PC-3 (cell line): ENCODE measurements at places on chromosomes 6 and 20. TPM values are rescaled to one million over a fixed set of nuclear protein-coding genes. Genes with fewer than 3 reads are reported as not detected.

DNA sequence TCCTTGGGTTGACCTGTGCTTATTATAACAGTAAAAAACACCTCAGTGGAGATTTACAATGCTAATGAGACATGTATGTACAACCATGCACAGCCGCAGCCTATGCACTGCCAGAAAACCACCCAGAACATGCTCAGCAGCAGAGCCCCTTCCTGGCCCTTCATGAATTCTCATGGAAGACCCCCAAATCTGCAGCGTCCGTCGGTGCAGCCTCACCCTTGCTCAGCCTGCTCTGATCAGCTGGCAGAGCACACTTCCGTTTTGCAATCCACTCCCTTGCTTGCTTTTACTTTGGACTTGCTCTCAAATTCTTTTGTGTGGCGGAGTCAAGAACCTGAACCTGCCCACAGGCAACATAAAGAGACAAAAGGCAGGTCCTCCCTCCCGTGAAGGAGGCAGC lies 378.2 kb upstream of the SULF2 start:
- no peak overlapping the region for H3K4me3 ChIP-seq
- no peaks in the 10 kb centered on the region for H3K36me3 ChIP-seq
- DNase-seq, result peak; percentile 12
- H3K27ac ChIP-seq, result no peak overlapping the region

GRCh38 chr6:130377371-130377770 lies 11.6 kb downstream of the TMEM200A start:
- H3K4me1 ChIP-seq, result no peaks in the 10 kb centered on the region
- H3K4me3 ChIP-seq, result no peak overlapping the region
- DNase-seq, result no peak
- H3K36me3 ChIP-seq, result no peaks in the 10 kb centered on the region
- H3K27ac ChIP-seq, result no peak overlapping the region

Gene FOXC1
- total RNA-seq, result 7.3 and 12.0 TPM in 2 replicates

Gene MROH8
- 0.58 and 0.98 TPM in 2 replicates for total RNA-seq

GRCh38 chr20:6074145-6074561 lies 20.3 kb upstream of the LRRN4 start:
- H3K4me3 ChIP-seq, result no peak overlapping the region
- peak; percentile 26 for DNase-seq
- no peaks in the 10 kb centered on the region for H3K4me1 ChIP-seq
- no peak overlapping the region for H3K27ac ChIP-seq
- H3K36me3 ChIP-seq, result peaks cover 54% of the 10 kb centered on the region
- no peaks in the 10 kb centered on the region for H3K27me3 ChIP-seq

Gene MACROD2
- total RNA-seq, result 3.1 and 11.5 TPM in 2 replicates

DNA sequence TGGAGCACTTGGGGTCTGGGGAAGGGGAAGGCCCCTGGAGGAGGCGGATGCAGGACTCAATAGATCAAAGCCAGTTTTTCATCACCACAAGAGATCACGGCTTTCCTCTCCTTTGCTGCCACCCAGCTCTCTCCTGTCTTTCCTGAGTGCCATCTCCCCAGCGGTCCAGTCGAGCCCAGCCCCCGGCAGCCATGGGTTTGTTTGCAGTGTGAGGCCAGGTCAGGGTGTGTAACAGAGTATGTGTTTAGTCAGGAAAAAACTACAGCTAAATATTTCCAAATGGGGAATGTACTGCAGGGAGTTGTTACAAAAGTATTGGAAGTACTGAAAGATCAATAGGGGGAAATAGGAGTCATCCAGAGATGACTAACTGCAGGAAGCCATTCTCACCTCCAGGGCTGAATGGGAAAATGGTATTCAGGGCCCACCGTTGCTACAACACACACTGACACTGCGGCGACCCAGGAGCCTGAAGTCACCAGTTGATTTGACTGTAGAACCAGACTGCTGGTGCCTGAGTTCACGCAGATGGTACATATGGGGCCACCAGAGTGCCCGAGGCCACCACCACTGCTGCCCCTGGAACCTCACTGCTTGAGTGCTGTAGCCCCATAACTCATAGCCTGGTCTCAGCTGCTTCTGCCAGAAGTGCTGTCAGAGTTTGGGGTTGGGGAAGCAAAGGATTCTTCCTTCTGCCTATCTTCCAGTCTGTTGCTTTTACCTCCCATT lies 23.6 kb upstream of the FANCE start:
- H3K4me1 ChIP-seq, result peaks cover 48% of the 10 kb centered on the region
- peak overlapping the region; percentile 46 for H3K4me3 ChIP-seq
- no peaks in the 10 kb centered on the region for H3K27me3 ChIP-seq

Gene PPIL4
- 11.1 and 12.8 TPM in 2 replicates for total RNA-seq

GRCh38 chr6:110484321-110484720 lies 7.9 kb upstream of the SLC22A16 start:
- H3K36me3 ChIP-seq, result no peaks in the 10 kb centered on the region
- peak overlapping the region; percentile 71 for H3K27ac ChIP-seq
- H3K27me3 ChIP-seq, result no peaks in the 10 kb centered on the region
- no peak overlapping the region for H3K4me3 ChIP-seq
- H3K4me1 ChIP-seq, result peaks cover 17% of the 10 kb centered on the region

- no peaks in the 10 kb centered on the region for H3K36me3 ChIP-seq
- H3K27me3 ChIP-seq, result peaks cover 20% of the 10 kb centered on the region
- H3K27ac ChIP-seq, result no peak overlapping the region
- no peak overlapping the region for H3K4me3 ChIP-seq
- peaks cover 25% of the 10 kb centered on the region for H3K4me1 ChIP-seq
Observed at GRCh38 chr6:215335-216034, 76.8 kb upstream of the DUSP22 start.

- H3K36me3 ChIP-seq, result no peaks in the 10 kb centered on the region
- no peaks in the 10 kb centered on the region for H3K27me3 ChIP-seq
- DNase-seq, result peak; percentile 74
- H3K27ac ChIP-seq, result no peak overlapping the region
- H3K4me3 ChIP-seq, result no peak overlapping the region
Observed at GRCh38 chr20:25574411-25574810, 10.9 kb downstream of the NINL start.

DNA sequence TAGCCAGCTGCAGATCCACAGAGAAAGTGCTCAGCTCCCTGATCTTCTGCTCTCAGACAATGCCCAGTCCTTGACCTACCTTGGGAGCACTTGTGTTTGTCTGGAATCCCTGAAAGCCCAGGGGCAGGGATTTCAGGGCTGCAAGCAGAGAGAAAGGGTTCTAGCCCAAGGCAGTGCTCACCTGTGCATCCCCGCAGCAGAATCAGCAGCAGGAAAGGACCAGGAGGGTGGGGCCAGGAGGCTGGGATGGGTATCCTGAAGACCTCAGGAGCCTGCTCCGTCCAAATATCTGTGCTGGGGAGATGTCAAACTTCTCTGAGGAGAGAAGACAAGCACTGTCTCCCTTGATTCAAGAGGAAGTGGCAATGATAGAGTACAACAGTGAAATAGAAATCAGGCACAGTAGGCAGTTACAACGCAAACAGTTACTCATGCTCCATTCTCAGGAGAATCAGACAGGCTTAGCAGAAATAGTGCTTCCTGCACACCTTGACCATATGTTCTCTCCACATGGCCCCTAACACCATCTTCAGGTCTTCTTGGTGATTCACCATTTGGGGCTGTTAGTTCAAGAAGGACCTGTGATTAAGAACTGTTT lies 28.7 kb upstream of the SIRPG start:
- H3K27me3 ChIP-seq, result no peaks in the 10 kb centered on the region
- no peaks in the 10 kb centered on the region; the same call in 1 of the 2 replicates for H3K36me3 ChIP-seq
- H3K4me3 ChIP-seq, result no peak overlapping the region

DNA sequence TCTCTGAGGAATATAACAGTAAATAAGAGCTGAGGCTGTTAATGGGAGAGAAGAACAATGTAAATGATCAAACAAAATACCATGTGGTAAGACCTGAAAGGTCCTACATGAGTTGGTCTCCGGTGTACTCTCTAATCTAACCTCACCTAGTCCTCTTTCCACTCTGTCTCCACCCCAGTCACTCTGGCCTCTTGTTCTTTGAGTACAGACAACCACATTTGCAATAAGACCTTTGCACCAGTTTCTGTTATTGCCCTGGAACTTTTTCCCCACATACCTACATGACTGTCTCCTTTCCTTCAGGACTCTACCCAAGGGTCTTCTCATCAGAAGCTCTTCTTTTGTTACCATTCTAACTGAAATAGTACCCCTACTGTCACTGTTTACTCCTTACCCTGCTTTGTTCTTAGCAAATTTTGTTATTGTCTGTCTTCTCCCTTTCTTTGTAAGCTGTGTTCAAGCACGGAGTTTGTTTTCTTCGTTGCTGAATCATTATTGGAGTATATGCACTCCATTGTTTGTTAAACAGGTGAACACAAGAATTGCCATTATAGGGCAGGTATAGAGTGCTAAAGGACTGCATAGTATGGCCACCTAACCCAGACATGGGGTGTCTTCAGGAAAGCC lies 37.3 kb downstream of the MAPK14 start:
- peaks cover 8% of the 10 kb centered on the region for H3K4me1 ChIP-seq
- H3K4me3 ChIP-seq, result no peak overlapping the region
- DNase-seq, result peak; percentile 8

DNA sequence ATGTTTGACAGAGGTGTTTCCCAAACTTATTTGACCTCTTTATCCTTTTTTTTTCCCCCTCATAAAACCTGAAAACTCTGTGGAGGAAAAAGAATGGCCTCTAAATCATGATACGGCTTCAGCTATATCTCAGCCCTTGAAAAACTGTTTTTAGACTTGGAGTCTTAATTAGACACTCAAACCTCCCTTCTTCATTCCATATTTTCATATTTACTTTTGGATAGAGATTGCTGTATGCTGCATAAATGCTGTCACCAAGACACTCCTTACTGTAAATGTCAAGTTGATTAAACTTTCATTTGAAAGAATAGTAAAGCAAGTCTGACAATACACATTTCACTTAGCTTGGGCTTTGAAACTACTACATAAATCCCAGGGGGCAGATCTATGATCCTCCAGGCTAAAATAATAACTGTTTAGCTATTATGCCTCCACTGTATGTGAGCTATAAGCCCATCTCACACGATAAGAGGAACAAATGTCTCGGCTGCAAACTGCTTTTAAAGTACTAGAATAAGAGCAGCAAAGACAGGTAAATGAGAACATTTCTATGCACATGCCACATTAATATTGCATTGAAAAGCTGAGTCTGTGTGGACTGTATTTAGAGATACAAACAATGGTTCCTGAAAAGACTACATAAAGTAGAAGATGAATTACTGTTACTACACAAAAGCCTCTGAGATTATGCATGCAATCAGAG lies 141.3 kb upstream of the HMGN3 start:
- no peak for DNase-seq
- H3K4me1 ChIP-seq, result peaks cover 32% of the 10 kb centered on the region
- no peak overlapping the region for H3K4me3 ChIP-seq
- H3K27me3 ChIP-seq, result no peaks in the 10 kb centered on the region
- no peaks in the 10 kb centered on the region; the same call in 1 of the 2 replicates for H3K36me3 ChIP-seq

Gene LY6G6C
- 0.22 TPM in 1 of 2 replicates, not detected in the other for total RNA-seq

- H3K36me3 ChIP-seq, result no peaks in the 10 kb centered on the region
- H3K27me3 ChIP-seq, result peaks cover 20% of the 10 kb centered on the region; the same call in 1 of the 2 replicates
- H3K4me1 ChIP-seq, result no peaks in the 10 kb centered on the region
- H3K27ac ChIP-seq, result no peak overlapping the region
Observed at GRCh38 chr20:8583566-8584043, 451.5 kb downstream of the PLCB1 start.

DNA sequence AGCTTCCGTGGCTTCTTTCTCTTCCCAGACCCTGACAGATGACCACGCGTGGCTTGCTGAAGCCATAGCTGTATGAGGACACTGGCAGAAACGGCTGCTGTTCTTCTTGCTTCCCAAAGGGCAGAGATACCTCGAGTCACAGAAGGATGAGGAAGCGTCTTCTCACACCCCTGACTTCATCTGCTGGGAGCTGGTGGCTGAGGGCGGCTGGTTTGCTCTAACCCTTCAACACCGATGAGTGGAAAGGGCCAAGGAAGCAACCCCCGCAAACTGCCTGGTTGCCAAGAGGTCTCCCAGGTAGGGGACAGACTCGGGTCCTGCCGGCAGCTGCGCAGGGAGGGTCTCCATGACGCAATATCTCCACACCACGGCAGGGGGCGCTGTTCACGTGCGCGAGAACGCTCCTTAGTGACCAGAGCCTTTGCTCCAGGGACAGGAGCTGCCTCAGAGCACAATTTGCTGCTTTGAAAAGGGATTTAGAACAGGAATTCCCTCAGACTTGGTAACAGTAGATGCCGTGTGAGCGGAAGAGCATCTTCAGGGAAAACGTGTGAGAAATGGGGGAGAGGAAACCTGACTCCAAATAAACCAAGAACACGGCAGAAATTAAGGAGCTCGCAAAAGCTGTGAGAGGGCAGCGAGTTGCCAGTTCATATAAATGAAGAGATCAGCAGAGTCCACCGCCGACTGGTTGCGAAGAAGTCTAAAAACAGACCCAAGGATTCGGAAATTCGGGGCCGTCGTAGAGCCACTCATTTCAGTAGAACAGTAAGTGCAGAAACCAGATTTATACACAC lies 80.2 kb downstream of the ERMARD start:
- H3K27me3 ChIP-seq, result peaks cover 6% of the 10 kb centered on the region; the same call in 1 of the 2 replicates
- peaks cover 13% of the 10 kb centered on the region; the same call in 1 of the 2 replicates for H3K4me1 ChIP-seq
- peak; percentile 71 for DNase-seq

Gene PRDM1
- total RNA-seq, result 2.0 and 2.5 TPM in 2 replicates

Gene KCNK16
- not detected in 2 replicates for total RNA-seq

GRCh38 chr6:166779963-166780683 lies 153.1 kb upstream of the RPS6KA2 start:
- H3K27ac ChIP-seq, result no peak overlapping the region
- H3K4me1 ChIP-seq, result no peaks in the 10 kb centered on the region
- H3K36me3 ChIP-seq, result no peaks in the 10 kb centered on the region
- no peak overlapping the region for H3K4me3 ChIP-seq
- no peak for DNase-seq

- H3K27me3 ChIP-seq, result peaks cover 43% of the 10 kb centered on the region
Observed at GRCh38 chr6:167474725-167475124, 149.8 kb downstream of the TTLL2 start.

Gene PROKR2
- total RNA-seq, result not detected in 2 replicates

Gene MSH5
- total RNA-seq, result 22.7 and 23.0 TPM in 2 replicates

Gene LPIN3
- total RNA-seq, result 24.1 and 27.9 TPM in 2 replicates

DNA sequence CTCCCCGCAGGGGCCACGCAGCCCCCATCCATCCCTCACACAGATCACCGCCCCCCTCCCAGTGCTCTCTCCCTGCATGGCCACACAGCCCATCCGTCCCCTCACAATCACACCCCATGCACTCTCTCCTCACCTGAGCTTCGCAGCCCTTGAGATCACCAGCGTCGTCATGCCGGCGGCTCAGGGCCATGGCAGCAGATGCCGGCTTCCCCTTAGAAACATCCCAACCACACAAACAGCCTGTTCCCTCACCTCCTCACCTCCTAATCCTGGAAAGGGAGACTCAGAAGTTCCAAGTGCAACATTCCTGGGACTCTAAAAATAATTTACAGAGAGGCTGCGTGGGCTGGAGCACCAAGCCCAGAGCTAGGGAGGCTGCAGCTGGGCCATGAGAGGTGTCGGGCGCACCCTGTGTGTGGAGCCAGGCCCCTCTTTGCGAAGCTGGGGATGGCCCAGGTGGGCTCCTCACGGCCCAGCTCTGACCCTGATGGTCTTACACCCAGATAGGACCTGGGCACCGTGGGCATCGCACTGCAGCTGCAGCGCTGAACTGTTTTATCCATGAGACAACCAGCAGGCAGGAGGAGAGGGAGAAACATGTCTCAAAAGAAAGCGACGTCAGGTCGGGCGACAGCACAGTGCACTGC lies 125.3 kb downstream of the DLL1 start:
- H3K4me1 ChIP-seq, result no peaks in the 10 kb centered on the region
- DNase-seq, result no peak
- H3K36me3 ChIP-seq, result no peaks in the 10 kb centered on the region
- no peak overlapping the region for H3K4me3 ChIP-seq

Gene CD93
- not detected in 2 replicates for total RNA-seq

Gene HSPA12B
- not detected in 2 replicates for total RNA-seq

- H3K27me3 ChIP-seq, result no peaks in the 10 kb centered on the region
- no peak overlapping the region for H3K27ac ChIP-seq
- peaks cover 6% of the 10 kb centered on the region; the same call in 1 of the 2 replicates for H3K4me1 ChIP-seq
- H3K36me3 ChIP-seq, result no peaks in the 10 kb centered on the region
Observed at GRCh38 chr6:23213651-23214050, 644.3 kb downstream of the HDGFL1 start.
